ENCODE measurements at places on chromosomes 5 and 9.

DNA sequence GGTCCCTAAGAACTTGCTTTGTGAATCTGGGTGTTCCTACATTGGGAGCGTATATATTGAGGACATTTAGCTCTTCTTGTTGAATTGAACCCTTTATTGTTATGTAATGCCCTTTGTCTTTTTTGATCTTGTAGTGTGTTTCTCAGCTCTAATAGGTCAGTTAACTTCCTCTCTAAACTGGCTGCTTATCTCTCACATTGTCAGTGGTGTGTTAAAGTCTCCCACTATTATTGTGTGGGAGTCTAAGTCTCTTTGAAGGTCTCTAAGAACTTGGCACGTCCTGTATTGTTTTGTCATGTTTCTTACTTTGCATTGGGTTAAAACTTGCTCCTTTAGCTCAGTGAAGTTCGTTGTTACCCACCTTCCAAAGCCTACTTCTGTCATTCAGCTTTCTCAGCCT, 36.2 kb downstream of the RIC1 start:
- DNase-seq = no peak

DNA sequence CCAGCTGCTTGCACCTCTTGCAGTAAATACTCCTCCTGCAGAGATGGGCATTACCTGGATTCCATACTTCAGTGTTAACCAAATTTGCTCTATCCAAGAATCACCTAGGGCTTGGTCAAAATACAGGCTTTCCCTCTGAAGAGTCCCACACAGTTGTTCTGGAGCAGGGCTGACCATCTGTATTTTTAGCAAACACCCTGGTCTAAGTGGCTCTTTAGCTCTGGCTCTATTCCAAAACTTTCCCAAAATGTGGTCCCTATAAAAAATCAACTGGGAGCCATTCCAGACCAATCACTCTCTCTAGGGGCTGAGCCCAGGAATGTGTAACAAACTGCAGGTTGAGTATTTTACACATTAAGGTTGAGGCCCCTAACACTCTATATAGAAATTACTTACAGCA, 153.7 kb downstream of the SPOCK1 start:
- DNase-seq = no peak

- no peak for DNase-seq
These were observed 27.6 kb upstream of the C5orf47 start for GRCh38 chr5:173961418-173961817.

DNA sequence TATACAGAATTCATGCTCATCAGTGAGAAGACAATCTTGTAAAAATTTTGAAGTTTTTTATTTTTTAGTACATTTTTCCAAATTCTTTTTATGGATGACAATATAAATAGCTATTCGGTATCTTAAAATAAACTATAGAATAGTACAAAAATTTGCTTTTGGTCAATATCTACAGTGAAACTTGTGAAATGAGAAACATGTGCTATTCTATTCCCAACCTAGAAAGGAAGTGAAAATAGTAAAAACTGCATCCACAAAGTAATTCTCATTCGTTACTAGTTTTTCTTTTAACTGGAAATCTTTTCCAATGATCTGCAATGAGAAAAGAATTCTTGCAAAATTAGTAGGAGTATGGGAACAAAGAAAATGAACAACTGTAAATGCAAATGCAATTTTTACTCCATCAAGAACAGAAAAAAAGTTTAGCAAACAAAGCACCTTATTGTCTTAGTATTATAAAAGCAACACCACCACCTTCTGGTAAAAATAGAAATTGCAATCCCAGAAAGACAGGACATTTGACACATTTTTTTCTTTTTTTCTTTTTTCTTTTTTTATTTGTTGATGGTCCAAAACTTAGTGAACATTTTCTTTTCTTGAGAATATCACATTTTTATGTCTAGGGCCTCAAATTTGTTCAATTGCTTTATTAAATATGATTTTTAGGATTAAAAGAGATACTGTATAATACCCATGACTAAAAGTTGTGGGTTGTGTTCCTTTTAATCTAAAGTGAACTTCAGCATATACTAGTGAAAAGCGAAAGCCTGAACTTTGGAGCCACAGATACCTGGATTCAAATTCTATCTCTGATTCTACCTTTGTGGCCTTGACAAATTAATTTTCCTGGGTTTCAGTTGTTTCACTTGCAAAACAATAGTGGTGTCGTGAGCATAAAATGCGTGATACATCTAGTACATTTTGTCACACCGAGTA, 72.3 kb downstream of the SLCO4C1 start:
- DNase-seq = no peak

DNA sequence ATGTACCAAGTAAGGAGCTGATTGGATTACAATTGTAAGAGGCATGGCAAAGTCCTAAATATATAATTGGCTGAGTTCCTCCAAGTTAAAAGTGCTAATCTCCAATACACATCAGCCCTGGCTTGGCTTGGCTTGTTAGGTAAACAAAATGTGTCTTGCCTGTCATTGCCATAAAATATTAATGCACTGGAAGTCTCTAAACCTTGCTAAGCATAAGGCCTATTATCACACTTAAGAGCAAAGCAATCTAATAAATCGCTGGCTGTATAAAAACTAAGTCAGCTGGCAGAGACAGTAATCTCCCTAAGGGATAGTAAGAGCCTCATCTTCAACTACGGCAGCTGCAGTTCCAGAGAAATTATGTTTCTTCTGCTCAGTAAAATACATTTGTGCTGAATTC, 418.6 kb upstream of the GRAMD2B start:
- DNase-seq = no peak

DNA sequence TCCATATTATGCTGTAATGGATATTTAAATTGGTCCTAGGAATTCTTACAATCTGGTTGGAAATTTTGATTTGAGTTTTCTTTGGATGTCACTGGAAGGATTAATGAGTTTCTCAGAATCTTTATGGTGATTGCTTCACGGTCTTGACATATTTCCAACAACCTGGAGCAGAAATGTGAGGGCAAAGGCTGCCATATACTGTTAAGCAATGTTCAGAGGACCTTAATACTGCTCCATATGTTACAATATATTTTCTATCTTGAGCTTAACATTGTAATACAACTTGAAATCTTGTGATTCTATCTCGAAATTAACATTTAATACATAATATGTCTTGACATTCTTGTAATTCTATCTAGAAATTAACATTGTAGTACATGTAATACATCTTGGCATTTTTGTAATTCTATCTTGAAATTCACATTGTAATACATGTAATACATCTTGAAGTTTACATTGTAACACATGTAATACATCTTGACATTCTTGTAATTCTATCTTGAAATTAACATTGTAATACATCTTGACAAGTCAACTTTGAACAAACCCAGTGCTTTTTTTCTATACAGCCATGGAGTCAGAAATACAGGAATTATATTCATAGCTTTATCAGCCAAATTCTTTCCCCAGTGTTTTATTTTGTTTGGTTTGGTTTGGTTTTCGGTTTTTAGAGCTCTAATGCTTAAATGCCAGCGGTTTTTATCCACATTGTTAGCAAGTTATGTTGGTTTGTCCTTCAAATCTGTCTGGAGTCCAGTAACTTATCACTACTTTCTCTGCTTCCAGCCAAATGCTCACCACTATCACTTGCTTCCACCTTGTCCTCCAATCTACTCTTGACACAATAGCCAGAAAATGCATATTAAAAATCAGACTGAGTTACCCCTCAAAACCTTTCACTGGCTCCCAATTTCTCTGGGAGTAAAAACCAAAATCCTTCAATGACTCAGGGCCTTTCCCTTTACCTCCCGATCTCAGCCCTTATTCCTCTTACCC, 3.0 kb upstream of the TUT7 start:
- DNase-seq = no peak

GRCh38 chr5:152372875-152373274, 32.2 kb downstream of the NMUR2 start:
- no peak for DNase-seq

GRCh38 chr5:143398053-143398355, 5.5 kb downstream of the NR3C1 start:
- DNase-seq = no peak

- DNase-seq = no peak
These were observed 963.0 kb upstream of the DMAC1 start for GRCh38 chr9:8762479-8763085.

- no peak for DNase-seq
These were observed 90.0 kb upstream of the PLPPR1 start for GRCh38 chr9:100938507-100938906.

GRCh38 chr5:6466975-6467567, 18.4 kb downstream of the UBE2QL1 start:
- DNase-seq = no peak

- DNase-seq = no peak
These were observed 20.1 kb upstream of the HMCN2 start for GRCh38 chr9:130245474-130245873.

- no peak for DNase-seq
These were observed 390.0 kb downstream of the ENC1 start for GRCh38 chr5:74250304-74251102.

GRCh38 chr9:137439158-137439714, 1.9 kb downstream of the ENTPD8 start:
- DNase-seq = no peak

- DNase-seq = no peak
These were observed at the start of gene PCDHGA5 for GRCh38 chr5:141363952-141364660. Gene PCDHGA5, plus strand, starts transcription at chr5:141364162. Its CDS starts 169 bp downstream, at chr5:141364331.

- no peak for DNase-seq
These were observed 16.3 kb upstream of the VLDLR start for GRCh38 chr9:2605246-2605645.

DNA sequence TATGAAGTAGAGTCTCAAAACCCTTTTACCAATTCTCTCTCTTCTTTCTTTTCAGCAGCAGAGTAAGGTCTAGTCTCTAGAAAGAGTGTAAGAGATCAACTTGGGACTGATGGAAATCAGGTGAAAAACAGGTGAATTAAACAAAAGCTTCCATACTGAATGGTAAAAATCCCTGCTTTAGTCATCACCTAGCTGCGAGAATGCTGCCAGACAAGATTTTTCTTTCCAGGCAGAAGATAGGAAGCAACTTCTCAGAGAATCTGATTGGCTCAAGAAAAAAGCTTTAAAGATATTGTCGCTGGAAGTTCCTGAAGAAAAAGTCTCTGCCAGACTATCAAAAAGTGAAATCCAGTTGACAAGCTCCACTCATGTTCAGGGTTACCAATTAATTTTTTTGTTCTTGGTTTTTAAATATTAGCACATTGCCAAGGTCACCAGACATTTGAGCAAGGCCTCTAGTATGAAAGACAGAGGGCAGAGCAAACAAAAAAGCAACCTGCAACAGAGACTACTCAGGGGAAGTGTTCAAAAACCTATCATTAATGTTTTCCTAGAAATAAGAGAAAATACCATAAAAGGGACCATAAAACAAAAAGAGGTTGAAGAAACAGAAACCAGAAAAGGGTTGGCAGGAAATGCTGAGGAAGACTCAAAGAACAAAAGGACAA, 9.3 kb downstream of the CDO1 start:
- no peak for DNase-seq

DNA sequence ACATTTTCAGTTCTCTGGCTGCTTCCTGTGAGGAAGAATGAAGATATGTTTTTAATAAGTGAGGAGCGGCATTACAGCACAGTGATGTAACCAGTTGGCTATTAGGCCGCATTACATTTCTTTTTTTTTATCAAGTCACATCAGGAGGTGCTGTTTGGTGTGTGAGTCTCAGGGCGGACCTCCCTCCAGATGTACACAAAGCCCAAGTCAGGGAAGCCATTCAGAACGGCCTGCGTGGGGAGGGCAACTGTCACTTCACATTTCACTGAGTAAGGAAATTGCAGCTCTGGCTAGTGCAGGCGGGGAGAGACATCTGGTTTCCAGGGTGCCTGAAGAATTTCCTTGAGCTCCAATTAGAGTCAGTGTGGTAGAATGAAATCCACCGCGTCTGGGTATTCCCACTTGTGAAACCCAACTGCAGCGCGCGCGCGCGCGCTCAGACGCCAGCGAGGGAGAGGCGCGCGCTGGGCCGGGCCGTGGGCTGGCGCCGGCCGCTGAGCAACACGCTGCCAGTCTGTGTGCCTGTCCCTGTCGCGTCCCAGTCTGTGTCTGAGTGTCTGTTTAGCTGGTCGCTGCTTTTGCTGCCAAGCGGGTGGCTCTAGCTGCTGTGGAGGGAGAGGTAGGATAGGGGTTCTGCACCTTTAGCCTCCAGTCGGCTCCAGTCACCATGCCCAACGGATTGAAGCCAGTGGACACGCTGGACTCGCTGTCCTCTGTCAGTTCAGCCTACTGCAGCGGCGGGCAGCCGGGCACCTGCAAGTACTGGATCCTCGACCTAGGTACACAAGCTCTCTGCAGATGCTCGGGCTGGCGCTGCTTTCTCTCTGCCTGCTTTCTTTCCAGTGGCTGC, 140.8 kb upstream of the OTULINL start:
- no peak for DNase-seq

DNA sequence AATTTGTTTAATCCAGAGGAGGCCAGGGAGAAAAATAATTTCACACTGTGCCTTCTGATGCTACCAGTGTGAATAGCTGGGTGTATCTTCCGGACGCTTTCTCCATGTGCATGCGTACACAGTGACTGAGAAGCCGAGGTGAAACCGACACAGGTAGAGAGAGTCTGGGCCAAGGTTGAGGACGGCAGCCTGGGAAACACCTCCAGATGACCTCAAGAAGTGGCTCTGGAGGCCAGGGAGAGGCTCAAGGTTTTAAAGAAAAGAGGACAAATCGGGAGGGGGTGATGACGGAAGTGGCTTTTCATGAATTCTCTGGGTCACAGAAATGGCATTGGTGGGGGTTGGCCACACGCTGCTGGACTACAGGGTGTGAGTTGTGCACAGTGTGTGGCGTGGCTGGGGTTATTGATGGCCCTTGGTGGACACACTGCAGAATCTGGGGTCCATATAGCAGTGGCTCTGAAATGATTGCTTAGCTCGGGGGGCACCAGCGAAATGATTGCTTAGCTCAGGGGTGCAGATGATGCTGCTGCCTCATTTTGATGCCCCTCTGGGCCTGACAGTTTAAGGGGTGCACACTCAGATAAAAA, 34.1 kb upstream of the LRRC14B start:
- DNase-seq = no peak

DNA sequence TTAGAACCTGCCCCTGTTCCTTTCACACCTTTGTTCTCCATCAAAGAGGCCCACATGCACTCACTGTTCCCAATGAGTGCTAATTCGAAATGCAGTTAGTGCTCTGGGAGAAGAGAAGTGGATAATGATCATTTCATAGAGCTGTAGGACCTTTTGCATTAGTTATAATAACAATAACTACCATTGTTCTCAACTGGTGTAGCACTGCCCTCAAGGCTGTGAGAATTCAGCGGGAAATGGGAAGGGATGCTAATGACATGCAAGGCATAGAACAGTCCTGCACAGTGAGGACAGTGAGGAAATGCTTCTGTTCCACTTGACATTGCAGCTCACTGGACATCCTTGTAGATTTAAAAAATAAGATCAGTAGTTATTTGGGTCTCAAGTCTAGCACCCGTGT, 187.4 kb downstream of the FBXL7 start:
- no peak for DNase-seq

- DNase-seq = no peak
These were observed 47.1 kb upstream of the ZNF354A start for GRCh38 chr5:178777520-178777919.

- DNase-seq = no peak
These were observed 146.5 kb upstream of the ABCA1 start for GRCh38 chr9:105074491-105074890.

DNA sequence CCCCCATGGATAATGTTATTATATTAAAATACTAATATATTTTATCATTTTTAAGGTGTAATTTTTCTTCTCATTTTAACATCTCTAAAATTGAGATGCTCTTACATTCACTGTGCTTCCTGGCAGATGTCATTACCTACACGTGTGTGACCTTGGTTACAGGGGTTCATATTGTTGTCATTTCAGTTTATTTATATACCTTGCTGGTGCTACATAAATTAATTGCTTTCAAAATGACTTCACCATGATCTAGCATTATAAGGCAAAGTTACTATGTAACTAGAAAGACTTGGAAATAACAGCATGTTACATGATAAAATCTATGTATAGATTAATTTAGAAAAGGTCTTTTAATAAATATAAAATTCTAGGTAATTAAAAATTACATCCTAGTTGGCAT, 60.9 kb downstream of the ARHGEF28 start:
- no peak for DNase-seq
